MG63 (cell line): ENCODE measurements at places on chromosomes 5 and 9.

DNA sequence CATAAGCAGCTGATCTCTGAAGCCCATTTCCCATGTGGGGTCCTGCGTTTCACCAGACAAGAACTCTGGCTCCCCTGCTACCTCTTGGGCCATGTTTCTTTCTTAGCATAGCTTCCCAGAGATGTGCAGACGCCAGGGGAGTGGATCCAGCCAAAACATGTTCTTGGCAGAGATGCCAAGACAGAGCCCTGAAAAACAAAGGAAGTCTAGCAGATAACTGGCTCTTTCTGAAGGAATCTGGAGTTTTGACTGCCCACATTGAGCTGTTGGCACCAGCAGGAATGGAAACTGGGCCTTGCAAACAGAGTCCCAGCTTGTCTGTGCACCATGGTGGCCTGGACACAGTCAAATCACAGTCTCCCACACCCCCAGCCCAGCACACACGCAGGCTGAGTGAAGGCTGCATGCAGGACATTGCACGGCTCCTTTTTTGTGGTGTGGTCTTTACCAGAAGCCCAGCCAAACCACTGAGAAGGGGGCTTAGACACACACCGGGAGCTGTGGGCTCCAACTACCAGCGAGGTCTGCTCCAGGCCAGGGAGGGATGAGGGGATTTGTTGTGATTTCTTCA lies 114.7 kb downstream of the SNX18 start:
- DNase-seq, result peak; percentile 61

DNA sequence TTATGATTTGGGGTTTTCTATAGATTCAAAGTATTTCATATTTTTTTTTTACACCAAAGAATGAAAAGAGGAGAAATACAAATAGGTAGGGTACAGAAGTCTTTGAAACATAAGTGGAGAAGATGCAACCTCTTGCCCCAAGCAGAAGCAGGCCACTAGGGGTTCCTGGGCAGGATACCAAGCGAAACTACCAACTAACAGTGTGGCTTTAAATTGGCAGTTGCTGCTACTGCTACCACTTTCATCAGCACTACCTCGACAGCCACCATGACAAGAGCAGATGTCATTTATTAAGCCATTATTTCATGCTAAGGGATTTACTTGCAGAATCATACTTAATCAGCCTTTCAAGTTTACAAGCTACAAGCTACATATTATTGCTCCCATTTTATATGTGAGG lies 288.1 kb downstream of the NR3C1 start:
- DNase-seq, result no peak

DNA sequence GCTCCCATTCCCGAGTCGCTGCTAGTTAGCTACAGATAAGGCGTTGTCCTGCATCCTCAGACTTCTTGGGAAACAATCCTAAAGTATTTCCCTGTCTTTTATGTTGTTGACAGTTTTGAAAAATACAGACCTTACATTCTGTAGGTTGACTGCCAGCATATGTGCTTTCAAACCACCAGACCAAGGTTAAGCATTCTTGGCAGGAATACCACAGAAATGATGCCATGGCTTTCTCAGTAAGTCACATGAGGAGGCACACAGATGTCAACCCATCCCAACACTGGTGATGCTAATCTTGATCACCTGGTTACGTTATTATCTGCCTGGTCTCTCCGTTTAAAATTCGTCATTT lies 871 bp downstream of the GLE1 start:
- DNase-seq, result no peak

DNA sequence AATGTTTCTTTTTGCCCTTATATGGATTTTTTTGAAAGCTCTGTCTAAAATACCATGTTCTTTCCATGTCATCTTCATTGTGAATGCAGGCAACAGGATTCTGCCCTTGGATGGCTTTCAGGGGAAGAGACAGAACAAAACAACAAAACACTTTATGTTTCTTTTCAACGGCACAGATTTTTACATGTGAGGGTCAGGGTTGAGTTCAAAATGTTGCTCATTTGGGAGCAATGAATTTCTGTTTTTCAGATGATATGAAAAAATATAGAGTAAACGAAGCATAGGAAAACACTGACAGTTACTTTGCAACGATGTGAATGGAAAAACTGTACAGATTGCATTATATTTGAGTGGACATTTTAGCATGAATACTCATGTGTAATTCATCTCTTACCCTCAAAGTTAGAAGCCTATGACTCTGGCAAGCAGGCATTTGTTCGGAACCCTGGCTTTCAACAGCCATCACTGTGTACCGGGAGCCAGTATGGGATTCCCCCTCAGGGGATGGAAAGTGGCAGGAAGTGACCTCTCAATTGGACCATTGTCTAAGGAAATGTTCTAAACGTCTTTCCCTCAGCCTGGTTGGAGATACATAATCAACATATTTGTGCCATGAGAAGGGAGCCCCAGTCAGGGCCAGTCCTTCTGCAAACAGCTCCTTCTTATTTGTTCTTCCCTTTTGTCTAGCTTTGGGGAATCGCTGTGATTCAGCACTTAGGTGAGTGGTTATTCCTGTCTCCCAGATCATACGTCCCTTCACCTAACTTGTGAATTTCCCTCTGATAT lies 153.9 kb upstream of the MEF2C start:
- DNase-seq, result peak; percentile 12

DNA sequence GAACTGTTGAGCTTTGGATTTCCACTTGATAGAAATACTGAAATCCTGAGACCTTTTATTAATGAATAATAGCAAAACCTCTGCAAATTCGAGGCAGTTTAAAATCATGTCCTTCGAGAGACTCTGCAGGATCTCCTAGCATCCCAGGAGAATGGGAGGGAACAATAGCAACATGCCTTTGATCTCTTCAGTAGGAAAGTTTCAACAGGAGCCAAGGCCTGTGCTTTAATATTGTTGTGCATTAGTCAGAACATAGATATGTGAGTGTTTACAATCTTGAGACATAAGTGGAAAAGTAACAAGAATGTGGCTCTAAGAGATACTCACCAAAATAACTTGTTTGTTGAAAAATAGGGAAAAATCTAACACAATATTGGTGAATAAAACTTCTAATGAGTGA lies 83.3 kb upstream of the LHFPL2 start:
- no peak for DNase-seq

GRCh38 chr5:131163276-131164119 lies 1.6 kb downstream of the HINT1 start:
- no peak for DNase-seq

DNA sequence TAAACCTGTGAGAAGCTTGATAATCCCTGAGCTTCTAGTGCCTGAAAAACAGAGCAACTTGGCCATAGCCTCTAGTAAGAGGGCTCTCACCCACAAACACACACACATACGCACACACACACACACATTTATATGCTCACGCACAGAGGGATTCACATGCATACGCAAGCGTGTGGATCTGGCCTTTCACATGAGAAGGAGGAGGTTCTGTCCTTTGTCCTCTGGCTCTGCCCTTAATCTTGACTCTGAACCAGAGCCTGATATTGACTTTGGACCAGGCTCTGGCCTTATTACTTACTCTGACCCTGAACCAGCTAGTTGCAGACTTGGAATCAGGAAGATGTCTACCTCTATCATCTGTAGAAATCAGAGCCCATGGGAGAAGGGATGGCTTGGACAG lies 10.0 kb upstream of the P4HA2 start:
- DNase-seq, result no peak

DNA sequence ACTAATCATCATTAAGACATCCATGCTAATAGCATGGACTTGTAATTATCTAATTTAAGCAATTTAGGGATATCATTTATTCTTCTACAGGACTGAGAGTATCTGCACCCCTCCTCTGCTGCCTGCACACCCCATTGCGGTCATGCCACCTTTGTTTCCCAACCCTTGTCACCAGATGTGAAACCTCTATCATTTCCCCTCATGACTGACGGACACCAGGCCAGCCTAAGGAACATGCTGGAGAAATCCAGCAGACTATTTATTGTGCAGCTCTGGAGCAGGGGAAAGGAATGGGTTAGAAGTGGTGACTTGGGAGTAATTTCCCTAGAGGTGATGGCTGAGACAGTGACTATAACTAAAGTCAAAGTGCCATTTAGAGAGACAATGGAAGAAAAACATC lies 40.7 kb downstream of the UGCG start:
- no peak for DNase-seq

GRCh38 chr5:135076051-135076491 lies 42.0 kb upstream of the PITX1 start:
- no peak for DNase-seq

- no peak for DNase-seq
Observed at GRCh38 chr5:113806250-113806649, 292.8 kb downstream of the YTHDC2 start.

DNA sequence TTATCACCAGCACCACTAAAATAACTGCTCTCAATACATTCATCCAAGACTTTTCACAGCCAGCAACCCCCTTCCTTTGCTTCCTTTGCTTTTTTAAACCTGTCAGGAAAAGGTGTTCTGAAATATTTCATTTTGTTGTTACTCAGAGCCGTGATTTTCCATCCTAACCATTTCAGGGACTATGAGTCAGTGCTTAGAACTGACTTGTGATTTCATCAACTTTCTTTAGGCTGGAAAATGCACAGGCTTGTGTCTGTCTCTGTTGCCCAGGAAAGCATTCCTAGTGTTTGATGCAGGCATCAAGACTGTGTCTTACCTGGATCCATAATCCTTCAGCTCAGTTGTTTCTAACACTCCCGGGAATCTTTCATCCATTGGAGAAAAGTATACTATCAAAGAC lies 805.6 kb downstream of the BRINP1 start:
- no peak for DNase-seq

DNA sequence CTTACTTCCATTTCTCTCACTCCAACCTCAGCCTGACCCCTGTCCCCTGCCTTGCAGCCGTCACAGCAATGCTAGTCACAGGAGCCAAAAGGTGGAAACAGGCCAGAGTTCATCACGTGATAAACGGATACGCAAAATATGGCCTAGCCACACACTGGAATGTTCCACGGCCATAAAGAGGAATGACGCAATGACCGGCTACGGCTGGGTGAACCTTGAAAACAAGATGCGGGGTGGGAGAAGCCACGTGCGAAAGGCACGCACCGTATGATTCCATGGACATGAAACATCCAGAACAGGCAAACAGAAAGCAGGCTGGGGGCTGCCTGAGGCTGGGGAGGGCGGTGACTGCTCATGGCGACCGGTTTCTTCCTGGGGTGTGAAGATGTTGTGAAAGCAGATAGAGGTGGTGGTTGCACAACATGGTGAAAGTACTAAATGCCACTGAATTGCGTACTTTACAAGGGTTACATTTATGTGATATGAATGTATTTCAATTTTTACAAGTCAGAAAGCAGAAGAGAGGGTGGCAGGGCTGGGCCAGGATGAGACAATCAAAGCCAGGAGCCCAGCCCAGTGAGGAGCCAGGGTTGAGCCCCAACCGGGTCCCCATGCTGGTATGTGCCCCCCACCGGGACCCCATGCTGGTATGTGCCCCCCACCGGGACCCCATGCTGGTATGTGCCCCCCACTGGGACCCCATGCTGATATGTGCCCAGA lies 117.8 kb upstream of the SARDH start:
- no peak for DNase-seq

DNA sequence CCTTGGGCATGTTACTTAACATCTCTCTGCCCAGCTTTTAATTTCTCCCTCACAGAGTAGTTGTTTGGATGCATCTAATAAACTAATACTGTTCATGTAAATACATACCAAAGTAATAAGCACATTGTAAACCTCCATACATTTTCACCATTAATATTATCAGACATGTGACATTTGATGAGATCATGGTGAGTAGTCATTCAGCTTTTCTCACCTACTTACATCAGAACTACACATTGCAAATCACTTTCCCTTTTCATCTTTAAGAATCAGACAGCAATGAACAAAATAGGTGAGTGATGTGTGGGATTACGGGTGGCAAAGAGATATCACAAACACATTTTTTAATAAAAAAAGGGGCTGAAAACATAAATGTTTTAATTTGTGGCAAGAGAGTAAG lies 89.3 kb downstream of the JAKMIP2 start:
- DNase-seq, result no peak

GRCh38 chr9:92963831-92964606 lies 16.7 kb downstream of the FGD3 start:
- DNase-seq, result no peak

GRCh38 chr5:96626956-96627355 lies 35.2 kb upstream of the CAST start:
- DNase-seq, result no peak

GRCh38 chr5:135139381-135140134 lies 105.5 kb upstream of the PITX1 start:
- DNase-seq, result peak; percentile 93

GRCh38 chr9:130472184-130472705 lies 27.5 kb downstream of the ASS1 start:
- DNase-seq, result no peak

- DNase-seq, result no peak
Observed at GRCh38 chr5:40678460-40679147, 1.1 kb upstream of the PTGER4 start.

- peak; percentile 57 for DNase-seq
Observed at GRCh38 chr5:17187011-17187785, 30.2 kb upstream of the BASP1 start.

DNA sequence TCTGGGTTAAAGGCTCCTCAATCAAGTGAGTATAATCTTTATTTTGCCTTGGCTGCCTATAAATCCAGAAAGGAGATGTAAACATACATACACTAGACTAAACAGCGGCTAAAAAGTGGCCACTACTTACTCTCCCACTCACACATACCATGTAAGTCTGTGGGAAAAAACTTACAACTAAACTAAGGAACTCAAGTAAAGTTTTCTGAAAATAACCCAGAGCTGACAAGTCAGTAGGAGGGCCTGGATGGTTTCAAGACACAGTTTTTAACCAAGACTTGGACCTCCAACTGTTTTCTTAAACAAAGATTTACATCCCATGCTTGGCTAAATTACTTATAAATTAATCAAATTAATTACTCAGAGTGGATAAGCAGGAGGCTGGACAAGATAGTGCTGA lies 64.5 kb downstream of the CEP120 start:
- no peak for DNase-seq

GRCh38 chr5:173795601-173796000 lies 92.5 kb upstream of the CPEB4 start:
- DNase-seq, result no peak

- no peak for DNase-seq
Observed at GRCh38 chr5:72498284-72498683, 8.9 kb downstream of the ZNF366 start.

GRCh38 chr5:157072508-157072907 lies 13.6 kb upstream of the HAVCR1 start:
- DNase-seq, result no peak

GRCh38 chr5:176466245-176466871 lies 18.2 kb downstream of the FAF2 start:
- DNase-seq, result peak; percentile 38
